ENCODE measurements at places on chromosomes 5 and 9. TPM values are rescaled to one million over a fixed set of nuclear protein-coding genes. Genes with fewer than 3 reads are reported as not detected.

GRCh38 chr5:4191041-4191440 is 595.4 kb downstream of the IRX1 start:
- ATAC-seq, result no peak

GCNT4 gene
- total RNA-seq, result 0.52 TPM

- ATAC-seq, result no peak
Observed at GRCh38 chr9:36834736-36835135, 199.3 kb downstream of the PAX5 start.

DNA sequence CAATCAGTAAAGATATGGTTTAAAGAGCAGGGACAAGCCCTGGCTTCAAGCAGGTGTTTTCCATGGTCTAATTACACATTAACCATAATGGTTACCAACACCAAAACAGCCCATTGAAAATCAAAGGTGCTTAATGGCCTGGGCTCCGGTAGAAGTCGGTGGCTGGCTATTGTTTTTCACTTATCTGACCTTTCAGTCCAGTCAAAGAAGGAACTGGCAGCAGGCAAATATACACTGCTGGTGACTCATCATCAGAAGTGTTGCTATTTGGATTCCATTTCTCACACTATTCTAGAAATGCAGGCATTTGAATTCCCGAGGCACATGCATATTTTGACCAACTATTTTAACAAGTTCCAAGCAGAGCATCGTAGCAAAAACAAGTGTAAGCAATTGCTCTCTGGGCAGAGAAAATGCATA is 26.3 kb upstream of the GABRP start:
- ATAC-seq, result peak; percentile 52

- no peak for ATAC-seq
Observed at GRCh38 chr9:128169492-128169891, 9.4 kb downstream of the BBLN start.

GADD45G gene
- 22.3 TPM for total RNA-seq

PCDHGA10 gene
- 6.1 TPM for total RNA-seq

OLFM1 gene
- 36.5 TPM for total RNA-seq

DNA sequence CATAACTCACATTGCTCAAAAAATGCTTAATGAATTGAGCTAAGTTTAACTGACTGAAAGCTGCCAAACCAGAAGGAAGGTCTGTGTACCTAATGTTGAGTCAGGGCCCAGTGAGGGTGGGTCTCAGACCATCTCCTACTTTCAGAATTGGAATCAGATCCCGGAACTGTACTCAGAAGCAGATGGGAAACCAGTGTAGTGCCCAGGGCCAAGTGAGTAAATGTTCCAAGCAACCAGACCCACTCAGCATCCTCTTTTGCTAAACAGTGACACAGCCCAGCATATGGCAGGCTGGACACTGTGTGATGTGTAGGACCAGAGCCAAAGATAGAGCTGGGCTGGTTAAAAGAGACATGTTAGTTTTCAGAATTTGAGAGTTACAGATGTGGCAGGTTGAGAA is 94.1 kb downstream of the PLCXD3 start:
- ATAC-seq, result no peak

DNA sequence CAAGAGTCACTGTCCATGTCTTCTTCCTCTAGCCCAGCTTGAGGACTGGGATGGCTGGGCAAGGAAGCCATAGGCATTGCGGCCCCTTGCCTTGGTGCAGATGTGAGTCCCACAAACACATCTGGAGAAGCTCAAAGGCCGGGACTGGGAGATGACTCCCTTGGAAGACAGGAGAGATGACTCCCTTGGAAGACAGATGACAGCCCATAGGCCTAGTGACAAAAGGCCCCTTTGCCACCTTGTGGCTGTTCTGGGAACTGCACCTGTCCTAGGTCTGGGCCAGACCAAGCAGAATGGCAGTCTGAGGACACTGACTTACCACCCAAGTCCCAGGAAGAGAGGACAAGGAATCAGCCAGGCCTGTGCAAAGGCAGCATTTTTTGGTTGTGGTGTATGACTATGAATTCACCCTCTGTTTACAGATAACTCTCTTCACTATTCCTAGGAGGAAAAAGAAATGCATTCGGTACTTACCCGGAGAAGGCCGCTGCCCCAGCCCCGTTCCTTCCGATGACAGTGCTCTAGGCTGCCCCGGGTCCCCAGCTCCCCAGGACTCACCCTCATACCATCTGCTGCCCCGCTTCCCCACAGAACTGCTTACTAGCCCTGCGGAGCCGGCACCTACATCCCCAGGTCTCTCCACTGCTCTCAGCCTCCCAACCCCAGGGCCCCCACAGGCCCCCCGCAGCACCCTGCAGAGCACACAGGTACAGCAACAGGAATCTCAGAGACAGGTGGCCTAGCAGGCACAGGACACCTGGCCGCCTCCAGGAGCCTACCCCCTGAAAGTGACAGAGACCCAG is 30.8 kb downstream of the SKP1 start:
- ATAC-seq, result peak; percentile 80

OR1J2 gene
- total RNA-seq, result not detected

- ATAC-seq, result no peak
Observed at GRCh38 chr9:113807173-113808061, 68.7 kb upstream of the ZNF618 start.

DNA sequence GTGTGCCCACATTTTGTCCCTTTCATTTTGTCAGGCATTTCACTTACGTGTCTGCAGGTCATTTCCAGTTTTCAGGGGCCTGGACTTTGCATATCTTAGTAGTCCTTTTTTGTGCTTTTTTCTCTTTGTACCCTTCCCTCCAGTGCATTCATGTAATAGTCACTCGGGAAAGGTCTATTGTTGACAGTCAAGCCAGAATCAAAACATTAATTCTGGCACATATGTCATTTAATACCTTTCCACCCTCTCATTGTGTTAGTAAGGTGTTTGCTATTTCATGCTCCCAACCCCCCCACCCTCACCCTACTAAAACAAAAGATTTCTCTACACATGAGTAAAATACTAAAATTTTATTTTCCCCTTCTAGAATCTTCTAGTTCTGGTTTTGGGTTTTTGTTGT is 42.7 kb downstream of the UGCG start:
- no peak for ATAC-seq

DNA sequence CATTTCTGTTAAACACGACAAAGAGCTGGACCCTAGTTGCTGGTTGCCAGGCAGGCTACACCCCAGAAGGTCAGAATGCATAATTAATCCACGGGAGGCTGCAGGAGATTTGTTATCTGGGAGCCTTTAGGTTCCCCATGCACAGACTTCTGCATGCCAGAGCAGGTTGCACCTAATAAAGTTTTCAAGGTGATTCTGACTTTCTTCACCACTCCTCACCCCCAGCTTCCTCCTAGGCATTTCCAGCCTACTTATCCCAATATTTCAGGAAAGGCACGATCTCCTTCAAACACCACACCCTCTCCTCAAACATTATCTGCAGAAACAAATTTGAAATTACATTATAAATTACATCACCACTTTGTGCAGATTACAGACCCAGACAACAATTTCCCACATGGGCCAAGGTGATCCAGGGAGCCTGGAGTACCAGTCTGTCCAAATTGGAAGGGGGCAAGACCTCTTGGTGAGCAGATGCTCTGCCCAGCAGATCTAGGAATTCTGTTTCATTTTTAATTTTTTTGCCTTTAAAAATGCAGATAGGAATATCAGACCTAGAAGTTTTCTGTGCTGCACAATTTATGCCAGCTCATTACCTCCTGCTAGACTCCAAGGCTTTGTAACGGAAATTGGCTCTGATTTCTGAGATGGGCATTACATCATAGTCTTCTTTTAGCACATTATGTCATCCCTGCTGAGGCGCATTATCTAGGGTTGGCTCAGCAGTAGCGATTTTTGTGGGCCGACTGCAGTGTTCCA is 363.4 kb upstream of the SLC30A5 start:
- ATAC-seq, result peak; percentile 97

- ATAC-seq, result no peak
Observed at GRCh38 chr9:112380825-112381221, 915 bp downstream of the HSDL2 start.

GRCh38 chr5:41277476-41278245 is 64.3 kb upstream of the C6 start:
- no peak for ATAC-seq

PCDHA1 gene
- total RNA-seq, result 0.60 TPM

DNA sequence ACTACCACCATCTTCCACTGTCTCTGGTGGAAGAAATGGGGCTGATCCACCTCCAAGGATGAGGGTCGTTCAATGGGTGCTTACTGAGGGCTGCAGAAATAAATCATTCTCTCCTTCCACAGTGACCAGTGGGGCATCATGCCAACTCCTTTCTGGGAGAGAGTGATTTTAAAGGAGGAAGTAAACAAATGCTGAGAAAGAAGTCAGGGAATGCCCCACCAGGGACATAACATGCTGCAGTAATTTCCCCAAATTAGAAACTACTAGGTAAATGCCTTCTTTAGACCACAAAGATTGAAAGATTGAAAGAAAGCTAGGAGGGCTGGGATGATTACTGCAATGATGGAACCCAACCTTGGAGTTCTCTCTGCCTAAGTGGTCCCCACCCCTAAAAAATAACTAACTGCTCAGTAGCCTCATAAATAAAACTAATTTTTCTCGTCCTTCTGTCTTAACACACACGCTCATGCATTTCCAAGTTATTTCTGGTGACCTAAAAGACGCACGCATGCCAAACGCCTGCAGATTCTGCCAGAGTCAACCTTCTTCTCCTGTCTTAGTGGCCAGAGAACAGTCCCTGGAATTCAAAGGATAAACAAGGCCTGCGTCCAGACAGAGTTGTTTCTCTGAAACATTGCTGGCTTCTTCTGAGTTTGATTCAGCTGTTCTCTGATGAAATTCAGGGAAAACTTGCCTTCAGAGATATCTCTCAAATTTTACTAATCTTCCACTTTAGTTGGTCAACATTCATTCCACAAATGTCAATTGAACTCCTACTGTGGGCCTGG is 250.0 kb downstream of the NR3C1 start:
- no peak for ATAC-seq

DNA sequence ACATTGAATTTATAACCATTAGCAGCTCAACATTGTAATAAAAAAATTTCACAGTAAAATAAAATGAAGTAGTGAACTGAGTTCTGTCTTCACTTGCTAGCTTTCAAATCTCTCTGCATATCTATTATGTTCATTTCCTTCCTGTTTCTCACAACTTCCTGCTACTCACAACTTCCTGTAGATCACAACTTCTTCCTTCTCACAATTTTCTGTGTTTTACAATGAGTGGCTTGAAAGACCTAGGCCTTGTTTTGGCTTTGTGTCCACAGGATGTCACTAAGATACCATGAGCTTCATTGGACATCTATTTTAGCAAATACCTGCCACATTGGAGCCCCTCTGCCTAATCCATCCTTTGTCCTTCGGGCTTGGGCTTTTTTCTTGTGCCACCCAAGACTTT is 480.3 kb upstream of the ADAMTS16 start:
- ATAC-seq, result no peak

DNA sequence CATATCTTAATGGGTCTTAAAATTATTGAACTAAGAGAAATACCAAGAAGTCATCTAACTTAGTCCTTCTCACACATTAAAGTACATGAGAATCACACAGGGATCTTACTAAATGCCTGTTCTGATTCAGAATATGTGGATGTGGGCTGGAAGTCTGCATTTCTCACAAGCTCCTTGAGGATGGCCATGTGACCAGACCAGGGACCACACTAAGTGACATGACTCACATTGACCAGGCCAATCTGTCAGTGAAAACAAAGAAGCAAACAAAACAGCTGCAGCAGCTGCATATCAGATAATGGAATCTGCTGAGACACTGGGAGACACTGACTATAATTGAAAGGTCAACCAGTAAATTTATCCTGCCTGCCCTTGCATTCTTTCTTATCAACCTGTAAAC is 110.5 kb downstream of the ADAMTS12 start:
- ATAC-seq, result peak; percentile 81

TYRP1 gene
- total RNA-seq, result not detected

SPARC gene
- 328 TPM for total RNA-seq

- no peak for ATAC-seq
Observed at GRCh38 chr9:100229136-100229535, 123.6 kb downstream of the TEX10 start.
